NCI-H1092 (cell line): ENCODE measurements at places on chromosomes 2 and 18.

DNA sequence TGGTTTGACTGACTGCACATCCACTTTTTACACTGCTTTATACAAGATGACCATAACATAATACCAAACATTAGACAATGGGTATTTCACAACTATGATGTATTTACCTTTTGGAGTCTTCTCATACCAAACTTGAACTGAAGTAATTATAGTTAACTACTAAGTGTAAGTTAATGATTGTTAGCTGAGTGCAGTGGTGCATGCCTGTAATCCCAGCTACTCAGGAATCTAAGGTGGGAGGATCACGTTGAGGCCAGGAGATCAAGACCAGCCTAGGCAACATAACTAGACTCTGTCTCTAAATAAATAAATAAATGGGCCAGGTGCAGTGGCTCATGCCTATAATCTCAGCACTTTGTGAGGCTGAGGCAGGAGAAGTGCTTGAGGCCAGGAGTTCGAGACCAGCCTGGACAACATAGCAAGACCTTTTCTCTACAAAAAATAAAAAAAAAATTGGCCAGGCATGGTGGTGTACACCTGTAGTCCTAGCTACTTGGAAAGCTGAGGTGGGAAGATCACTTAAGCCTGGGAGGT, 44.9 kb upstream of the ORC2 start:
- DNase-seq, result no peak

DNA sequence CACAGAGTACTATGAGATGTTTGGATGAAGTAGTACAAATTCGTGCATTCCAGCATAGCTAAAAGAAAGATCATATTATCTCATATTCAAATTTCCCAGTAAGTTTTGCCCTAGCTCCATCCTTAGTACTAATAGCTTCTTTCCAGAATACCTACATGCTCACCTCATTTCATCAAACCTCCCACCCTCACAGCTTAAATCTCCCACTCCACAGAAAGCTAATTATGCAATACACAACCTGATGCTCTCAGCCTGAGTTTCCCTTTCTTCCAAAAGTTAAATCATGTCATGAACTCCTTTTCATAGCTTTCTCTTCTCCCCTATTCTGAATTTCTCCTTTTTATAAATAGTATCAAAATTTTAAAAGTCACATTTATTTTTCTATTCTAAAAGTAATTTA, 34.6 kb downstream of the DNAH6 start:
- no peak for DNase-seq

GRCh38 chr2:134167015-134167414, 86.9 kb upstream of the MGAT5 start:
- DNase-seq, result no peak

DNA sequence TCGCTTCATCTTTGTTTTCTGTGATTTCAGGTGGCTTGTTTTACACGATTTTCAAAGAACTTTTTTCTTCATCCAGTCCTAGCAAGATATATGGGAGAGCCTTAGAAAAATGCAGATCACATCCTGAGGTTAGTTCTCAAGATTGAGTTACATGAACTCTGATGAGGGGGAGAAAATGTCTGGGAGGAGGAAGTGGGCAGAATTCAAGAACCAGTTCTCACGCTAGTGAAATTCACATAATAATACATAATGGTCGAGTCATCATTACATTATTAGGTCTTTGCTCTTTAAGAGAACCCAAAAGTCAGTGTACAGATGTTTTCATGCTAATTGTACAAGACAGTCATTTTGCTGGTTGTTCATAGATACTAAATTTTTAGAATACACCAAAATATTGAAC, 7.0 kb downstream of the TIMM21 start:
- no peak for DNase-seq

GRCh38 chr18:27763341-27763740, 413.6 kb downstream of the CDH2 start:
- no peak for DNase-seq

DNA sequence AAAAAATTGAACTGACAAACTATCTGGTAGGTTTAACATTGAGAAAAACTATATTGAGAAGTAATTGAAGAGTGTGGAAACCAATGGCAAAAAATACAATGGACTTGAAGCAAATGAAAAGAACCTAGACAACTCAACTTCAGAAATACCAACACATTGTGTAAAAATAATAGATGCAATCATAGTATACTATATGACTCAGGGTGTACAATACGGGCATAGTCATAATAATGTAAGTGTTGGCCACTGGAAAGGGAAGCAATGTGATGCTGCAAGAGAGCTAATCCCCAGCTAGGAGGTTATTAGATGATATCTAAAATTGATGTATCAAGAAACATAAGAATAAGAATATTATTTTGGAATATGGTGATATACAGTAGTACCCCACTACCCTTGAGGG, 45.3 kb downstream of the SMAD7 start:
- no peak for DNase-seq

GRCh38 chr18:767961-768360, 44.1 kb downstream of the YES1 start:
- no peak for DNase-seq

DNA sequence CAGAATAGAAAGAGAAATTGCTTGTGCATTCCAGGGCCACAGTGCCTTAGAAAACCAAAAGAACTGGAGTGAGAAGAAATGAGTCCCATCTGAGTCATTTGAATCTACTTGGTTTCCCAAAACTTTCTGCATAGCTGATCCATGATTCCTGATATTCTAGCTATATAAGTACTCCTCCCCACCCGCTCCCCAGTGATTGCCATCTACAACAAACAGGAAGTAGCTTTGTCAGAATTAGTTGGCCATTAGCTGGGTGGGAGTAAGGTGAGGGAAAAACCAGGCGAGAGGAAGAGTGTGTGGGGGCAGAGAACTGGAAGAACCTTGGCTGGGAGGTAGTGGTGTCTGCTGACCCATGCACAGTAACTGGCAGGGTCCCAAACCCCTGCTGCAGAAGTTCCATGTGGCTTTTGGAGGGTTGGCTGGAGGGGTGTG, 122.1 kb downstream of the ACAA2 start:
- DNase-seq, result no peak

DNA sequence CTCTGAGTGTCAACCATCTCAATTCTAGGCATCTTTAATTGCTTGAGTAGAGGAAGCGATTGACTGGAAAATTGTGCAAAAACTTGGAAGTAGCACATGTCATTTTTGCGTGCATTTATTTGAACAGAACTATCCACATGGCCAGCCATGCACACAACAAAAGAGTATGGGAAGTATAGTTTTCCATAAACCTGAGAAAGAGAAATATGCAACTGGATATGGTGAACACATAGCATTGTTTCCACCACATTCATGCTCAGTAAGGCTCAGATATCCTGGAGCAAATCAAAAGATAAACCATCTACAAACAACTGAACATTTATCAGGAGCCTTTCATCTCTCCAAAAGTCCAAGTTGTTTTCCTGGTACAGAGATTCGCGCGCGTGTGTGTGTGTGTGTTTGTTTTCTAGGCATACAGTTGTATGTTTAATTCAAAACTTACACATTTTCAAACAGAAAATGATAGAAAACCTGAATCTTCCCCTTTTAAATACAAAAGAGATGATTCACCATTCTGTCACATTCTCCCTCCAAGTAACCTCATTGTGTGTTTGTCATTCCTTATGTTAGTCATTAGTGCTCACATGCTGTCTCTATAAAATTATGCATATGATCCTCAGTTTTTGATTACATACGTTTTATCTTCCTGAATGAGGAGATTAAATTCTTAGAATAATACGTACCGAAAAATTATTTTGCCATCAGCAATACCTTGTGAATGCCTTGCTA, 780.4 kb upstream of the NRXN1 start:
- no peak for DNase-seq

GRCh38 chr18:7417727-7418126, 149.4 kb upstream of the PTPRM start:
- no peak for DNase-seq

- no peak for DNase-seq
Observed at GRCh38 chr2:237128026-237128703, 42.5 kb downstream of the COPS8 start.

- no peak for DNase-seq
Observed at GRCh38 chr2:98460573-98461497, 16.2 kb downstream of the INPP4A start.

GRCh38 chr2:67954093-67954748, 108.6 kb downstream of the C1D start:
- DNase-seq, result peak; percentile 90

GRCh38 chr2:148561389-148561788, 83.2 kb upstream of the EPC2 start:
- DNase-seq, result no peak

DNA sequence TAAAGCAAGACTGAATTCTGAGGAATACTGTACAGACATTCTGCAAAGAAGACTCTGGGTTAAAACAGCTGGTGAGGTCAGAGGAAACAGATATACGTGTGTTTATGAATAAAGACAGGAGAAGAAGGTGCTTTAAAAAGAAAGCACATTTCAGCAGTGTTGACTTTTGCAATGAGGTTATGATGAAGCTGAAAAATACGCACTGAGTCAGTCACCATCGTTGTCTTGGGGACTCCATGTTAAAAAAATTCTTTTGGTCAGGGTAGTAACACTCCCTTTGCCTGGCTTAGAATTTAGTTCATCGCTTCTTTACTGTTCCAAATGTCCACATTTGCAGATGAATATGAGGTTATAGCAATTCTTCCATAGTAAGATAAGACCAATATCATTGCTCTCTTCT, 1049.0 kb downstream of the TSN start:
- no peak for DNase-seq

- no peak for DNase-seq
Observed at GRCh38 chr2:56333812-56334485, 150.2 kb downstream of the CCDC85A start.

- no peak for DNase-seq
Observed at GRCh38 chr2:218384975-218385374, 2.9 kb downstream of the SLC11A1 start.

DNA sequence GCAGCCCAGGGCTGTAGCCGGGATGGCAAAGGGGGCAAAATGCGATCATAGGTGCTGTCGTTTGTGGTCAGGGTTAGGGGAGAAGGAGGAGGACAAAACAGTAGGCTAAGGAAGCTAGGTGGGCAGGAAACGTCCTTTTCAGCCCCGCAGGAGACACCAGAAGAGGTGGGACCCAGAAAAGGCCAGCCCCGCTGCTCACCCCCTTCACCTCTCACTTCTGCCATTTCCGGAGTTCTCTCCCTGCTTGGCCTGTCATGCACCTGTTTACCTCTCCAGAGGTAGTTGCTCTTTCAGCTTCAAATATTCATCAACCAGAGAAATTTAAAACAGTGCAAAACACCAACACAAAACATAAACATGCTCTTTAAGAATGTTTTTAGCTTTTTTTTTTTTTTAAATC, 849 bp downstream of the AQP4 start:
- no peak for DNase-seq

DNA sequence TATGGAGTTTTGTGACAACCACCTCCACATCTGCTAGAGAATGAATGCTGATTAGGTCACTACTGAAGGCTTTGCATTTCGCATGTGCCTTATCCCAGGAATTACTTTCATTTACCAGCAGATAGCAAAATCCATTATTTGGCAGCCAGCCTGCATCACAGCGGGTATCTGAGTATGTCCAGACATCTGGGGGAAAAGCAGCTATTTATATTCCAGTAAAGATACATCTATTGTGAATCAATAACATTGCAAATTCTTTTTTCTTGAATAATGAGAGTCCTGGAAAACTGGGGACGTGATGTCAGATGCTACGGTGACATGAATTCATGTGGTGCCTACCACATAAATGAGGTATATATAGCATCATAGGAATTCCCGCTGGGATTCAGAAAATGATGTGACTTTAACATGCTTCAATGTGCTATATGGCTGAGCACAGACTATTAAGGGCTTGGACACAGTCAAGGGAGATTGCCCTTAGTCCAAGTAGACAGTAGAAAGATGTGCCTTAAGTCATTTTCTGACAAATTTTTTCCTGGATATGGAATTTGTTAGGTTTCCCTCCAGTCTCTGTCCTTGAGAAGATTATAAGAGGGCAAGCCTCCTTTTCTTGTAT, 84.2 kb upstream of the CD302 start:
- DNase-seq, result peak; percentile 5

DNA sequence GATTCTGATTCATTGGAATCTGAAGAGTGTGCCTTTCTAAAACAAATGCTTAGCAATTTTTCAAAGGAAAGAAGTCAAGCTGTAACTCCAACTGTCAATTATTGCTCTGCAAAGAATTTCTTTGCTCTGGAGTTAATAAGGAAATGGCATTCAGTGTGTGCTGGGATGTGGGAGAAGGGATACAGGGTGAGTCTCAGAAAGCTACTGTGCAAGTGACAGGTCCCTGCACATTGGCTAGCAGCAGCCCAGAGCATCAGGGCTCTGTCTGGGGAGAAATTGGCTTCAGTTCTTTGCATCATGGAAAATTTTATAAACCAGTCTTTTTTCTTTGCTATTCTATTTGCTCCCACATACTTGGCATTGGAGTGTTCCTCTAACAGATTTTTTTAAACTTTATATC, 1.1 kb upstream of the SYT4 start:
- DNase-seq, result no peak

DNA sequence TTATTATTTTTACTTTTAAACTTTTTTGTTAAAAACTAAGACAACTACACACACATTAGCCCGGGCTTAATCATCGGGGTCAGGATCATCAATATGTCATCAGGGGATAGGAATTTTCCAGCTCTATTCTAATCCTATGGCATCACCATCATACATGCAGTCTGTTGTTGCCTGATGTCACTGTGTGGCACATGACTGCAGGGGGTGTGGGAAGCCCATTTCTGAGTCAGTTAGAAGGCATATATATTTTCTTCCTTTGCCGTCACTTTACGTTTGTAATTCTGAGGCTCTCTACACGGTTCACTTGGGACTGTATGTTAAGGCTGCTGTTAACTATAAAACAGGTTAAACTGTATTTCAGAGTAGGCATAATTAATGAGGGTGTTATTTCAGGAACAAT, 144.4 kb upstream of the ITGA6 start:
- no peak for DNase-seq

DNA sequence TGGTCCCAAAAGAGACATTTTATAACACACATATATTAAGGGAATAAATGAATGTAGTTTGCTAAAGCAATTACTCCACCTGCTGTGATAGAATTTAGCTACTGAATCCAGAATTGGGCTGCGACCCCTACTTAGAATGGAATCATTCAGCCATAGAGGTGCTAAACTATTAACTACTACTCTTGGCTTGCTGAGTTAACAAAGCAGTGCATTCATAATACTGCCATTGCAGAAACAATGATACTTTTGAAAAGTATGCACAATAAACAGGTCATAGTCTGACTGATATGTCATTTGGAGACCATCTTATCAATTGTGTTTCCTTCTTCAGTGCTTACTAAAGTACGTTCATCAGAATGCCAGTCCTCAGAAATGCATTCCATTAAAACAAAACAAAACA, 273.6 kb downstream of the PIEZO2 start:
- DNase-seq, result no peak

GRCh38 chr2:30185178-30185577, 38.4 kb downstream of the YPEL5 start:
- no peak for DNase-seq

- no peak for DNase-seq
Observed at GRCh38 chr2:128646691-128647090, 328.0 kb upstream of the HS6ST1 start.

DNA sequence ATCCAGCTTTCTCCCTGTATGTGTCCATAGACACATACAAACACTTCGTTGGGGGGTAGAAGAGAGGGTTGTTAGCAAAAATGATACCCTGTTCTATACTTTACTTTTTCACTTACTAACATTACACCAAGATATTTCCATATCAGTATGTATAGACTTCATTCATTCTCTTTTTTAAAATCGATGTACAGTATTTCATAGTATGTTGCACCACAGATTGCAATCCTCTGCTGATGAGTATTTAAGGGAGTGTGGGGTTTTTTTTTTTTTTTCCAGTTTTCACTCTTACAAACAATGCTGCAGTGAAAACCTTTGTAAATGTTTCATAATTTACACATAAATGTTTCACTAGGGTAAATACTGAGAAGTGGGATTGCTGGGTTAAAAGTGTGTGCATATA, 402.3 kb downstream of the LRATD1 start:
- DNase-seq, result no peak
